ENCODE measurements at places on chromosomes 1 and 21.

DNA sequence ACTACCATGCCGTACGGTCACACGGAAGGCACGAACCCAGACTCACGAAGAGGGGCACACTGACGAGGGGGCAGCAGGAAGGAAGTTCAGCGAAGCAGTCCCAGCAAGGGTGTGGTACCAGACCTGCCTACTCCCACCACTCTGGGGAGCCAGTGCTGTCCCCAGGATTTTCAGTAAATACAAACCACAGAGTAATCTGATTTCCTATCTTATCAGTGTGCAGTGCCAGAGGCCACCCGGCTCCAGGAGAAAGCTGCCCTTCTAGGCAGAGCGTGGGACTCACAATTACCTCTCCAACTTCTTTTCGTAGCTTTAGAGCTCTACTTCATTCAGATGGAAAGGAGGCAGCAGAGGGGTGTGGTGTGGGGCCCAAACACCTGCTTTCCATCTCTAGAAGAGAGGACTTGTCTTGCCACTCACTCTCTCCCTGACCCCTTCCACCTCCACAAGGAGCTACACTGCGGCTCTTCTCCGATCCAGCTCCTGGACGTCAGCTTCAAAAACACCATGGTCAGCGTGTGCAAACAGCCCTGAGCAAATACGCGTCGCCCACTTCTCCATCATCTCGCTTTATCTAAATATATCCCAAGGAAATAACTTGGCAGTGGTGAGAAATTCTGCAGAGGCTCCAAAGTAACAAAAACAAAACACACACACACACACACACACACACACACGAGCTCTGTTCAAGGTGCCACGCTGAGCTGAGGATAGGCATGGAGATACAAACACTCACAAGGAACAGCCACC is 98.5 kb downstream of the MRPL37 start:
- DNase-seq, result no peak

DNA sequence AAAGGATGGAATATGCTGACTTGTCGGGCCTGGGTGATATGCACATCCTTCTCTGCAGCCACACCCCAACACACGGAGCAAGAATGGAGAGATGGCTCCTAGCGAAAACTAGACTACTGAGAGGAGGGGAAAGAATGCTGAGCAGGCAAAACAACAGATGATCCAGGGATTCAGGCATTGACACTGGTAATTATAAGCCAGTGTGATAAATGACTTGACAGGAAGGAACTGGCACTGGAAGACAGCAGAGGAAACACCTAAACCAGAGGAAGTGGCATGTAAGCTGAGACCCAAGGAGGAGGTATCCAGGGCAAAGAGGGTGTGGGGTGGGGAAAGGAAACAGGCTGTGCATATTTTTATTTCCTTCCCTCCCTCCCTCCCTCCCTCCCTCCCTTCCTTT is 31.7 kb upstream of the KHDRBS1 start:
- no peak for DNase-seq

DNA sequence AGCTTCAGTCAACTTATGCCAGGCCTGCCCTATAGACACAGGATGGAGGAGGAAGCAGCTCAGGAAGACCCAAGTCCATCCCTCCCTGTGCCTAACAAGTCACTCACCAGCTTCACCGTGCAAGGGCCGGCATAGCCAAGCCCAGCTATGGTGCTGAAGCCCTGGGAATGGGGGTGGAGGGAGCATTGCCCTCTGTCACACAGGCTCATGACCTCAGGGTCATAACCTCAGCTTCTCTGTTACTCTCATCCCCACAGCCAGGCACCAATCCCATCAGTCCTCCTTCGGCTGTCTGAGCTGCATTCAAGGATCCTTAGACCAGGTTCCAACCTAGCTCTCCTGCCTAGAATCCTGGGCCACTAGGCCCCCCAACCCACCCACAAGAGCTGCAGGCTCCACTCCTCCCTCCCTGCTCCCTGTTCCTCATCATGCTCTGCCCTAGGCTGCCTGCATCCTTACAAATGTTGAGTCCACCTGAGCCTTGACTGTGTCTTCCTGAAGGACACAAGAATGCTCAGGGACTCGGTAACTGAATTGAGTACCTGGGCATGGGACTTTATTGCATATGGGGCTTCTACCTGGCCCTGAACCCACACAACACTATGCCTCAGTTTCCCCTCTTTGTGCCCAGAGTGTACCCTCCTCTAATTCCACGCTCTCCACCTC is 1.7 kb downstream of the CD244 start:
- no peak for DNase-seq

- DNase-seq, result no peak
Measured at GRCh38 chr1:205739348-205740160, 10.4 kb downstream of the NUCKS1 start.

DNA sequence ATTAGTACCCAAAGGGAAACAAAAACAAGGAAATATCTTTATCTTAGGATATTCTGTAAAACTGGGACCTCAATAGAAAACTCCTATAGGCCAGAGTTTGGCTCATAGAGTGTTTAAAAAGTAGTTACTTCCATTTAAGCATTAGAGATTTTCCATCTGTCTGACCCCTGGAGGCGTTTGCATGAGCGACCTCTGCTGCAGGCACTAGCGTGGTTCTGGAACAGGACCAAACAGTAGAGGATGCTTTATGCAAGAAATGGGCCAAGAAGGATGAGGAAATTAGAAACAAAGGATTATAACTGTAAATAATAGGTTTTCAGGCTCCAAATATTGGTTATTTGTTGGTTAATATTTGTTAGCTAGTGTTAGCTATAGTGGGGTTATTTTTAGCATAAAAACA is 5.7 kb downstream of the ZBTB40 start:
- DNase-seq, result no peak

- DNase-seq, result no peak
Measured at GRCh38 chr1:39395357-39395831, 96.0 kb upstream of the BMP8A start.

DNA sequence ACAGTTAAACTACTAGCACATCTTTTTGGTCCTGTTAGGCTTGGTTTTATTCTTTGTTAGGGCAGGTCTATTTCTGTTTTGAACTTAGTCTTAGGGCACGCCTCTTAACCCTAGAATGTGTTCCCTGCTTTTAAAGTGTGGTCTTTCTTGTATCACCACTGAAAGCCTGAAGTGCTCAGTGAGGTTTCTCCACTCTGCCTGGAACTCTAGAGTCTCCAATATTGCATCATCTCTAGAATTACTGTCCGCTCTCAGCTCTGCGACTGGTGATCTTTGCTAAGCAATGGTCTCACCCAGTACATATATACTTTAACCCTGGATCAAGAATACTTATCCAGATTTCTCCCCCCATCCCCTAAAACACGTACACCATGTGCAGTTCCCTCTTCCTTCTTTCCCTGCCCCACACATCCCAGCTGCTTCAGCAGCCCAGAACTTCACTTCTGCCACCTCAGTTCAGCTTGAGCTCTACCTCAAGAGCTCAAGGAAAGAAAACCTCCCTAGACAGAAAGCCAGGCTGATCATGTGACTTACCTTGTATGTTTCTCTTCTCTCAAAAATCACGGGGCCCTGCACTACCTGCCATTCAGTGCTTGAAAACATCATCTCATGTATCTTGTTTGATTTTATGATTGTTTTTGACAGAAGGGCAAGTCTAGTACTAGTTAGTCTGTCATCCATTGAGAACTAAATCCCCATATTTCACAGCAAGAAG is 59.9 kb downstream of the TENT5C start:
- no peak for DNase-seq

GRCh38 chr1:77388661-77389060 is 106.8 kb downstream of the AK5 start:
- DNase-seq, result no peak

GRCh38 chr1:67630438-67631045 is 54.5 kb upstream of the GADD45A start:
- no peak for DNase-seq

DNA sequence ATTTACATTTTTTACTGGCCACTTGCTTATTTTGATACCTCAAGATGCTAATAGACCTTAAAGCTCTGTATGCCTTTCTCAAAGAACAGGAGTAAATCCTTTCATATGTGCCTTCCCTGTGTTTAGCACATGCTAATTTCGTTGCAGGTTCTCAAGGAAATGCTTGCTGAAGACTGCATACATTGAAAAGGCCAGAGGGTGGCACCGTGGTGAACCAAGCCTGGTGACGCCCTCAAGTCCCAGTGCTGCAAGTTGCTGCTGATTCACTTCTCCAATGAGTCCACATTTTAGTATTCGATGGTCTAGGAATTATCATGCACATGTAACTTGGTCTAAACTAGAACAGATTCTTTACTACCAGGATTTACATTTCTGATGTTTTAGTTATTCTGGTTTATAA is 94.1 kb downstream of the CLDN17 start:
- DNase-seq, result no peak

DNA sequence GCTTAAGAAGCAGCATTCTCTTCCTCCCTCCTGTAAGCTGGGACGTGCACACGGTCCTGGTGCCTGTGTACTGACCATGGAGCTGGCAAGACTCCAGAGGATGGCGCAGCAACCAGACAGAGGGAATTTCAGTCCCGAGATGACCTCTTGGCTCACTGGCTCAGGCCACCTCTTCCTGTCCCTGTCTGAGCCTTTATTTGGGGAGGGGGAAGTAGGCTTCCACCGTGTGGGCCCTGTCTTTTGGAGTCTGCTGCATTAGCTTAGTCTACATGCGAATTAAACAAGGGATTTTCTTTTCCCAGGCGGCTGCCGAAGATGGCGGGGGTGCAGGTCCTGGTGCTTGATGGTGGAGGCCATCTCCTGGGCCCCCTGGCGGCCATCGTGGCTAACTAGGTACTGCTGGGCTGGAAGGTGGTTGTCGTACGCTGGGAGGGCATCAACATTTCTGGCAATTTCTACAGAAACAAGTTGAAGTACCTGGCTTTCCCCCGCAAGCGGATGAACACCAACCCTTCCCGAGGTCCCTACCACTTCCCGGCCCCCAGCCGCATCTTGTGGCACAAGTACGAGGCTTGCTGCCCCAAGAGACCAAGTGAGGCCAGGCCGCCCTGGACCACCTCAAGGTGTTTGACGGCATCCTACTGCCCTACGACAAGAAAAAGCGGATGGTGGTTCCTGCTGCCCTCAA is 10.2 kb downstream of the IL24 start:
- DNase-seq, result no peak

GRCh38 chr21:32334980-32335531 is 36.4 kb downstream of the MRAP start:
- DNase-seq, result no peak

GRCh38 chr1:12168451-12169160 is 1.8 kb downstream of the TNFRSF1B start:
- DNase-seq, result no peak

DNA sequence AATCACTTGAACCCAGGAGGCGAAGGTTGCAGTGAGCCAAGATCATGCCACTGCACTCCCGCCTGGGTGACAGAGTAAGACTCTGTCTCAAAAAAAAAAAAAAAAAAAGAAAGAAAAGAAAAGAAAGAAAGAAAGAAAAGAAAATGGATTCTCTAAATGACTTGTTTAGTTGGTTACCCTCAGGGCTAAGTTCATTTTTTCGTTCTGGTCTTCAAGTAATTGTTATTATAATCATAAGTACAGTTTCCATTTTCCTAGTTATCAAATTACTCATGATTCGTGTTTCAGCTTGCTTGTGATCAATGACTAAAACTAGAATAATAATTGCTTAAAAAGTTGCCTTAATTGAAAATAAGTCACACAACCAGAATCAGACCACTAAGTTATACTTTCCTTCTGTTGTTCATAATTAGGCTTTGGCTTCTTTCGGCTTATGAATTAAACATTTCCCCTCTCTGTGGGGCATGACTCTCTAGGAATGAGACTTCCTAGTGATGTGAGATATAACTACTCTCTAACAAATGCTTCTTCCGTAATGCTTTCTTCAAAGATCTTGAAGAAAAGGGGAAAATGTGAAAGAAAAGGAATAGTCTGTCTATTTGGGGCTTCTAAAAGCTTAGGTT is 9.6 kb upstream of the RLF start:
- no peak for DNase-seq

GRCh38 chr1:30378003-30378596 is 345.3 kb downstream of the MATN1 start:
- DNase-seq, result no peak

DNA sequence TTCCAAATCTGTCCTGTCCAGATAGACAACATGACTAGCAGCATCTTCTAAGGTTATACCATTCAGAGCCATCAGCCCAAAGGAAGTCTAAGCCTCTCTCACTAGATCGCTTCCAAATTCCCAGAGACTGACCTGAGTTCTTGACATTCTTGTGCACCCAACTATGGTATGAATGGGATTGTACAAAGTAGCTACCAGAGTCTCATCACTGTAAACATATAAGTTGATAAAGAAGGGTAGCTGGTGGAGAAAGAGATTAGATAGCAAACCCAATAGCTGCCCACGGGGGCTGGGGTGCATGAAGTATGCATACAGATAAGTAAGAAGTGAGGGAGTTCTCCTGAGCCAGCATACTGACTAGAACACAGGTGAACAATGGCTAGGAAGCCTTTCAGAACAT is 180.0 kb downstream of the PLPP3 start:
- DNase-seq, result no peak

GRCh38 chr1:17544776-17545350 is 5.4 kb downstream of the ARHGEF10L start:
- no peak for DNase-seq

DNA sequence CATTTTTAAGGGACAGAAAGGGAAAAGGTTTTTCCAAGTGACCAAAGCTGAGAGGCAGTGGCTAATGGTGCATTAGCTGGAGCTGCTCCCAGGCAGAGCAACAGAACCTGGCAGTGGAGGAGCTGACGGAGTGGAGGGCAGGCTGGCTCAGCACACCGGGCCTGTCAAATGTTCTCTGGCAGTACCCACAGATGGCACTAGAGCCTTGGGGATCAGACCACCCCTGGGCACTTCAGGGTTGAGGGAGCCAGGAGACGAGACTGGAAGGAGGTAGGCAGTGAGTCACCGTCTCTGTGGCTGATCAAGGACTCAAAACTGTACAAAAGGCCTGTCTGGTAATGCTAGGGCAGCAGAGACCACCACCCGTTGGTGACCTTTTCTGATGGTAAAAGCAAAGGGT is 121.7 kb upstream of the KIAA0040 start:
- DNase-seq, result no peak

DNA sequence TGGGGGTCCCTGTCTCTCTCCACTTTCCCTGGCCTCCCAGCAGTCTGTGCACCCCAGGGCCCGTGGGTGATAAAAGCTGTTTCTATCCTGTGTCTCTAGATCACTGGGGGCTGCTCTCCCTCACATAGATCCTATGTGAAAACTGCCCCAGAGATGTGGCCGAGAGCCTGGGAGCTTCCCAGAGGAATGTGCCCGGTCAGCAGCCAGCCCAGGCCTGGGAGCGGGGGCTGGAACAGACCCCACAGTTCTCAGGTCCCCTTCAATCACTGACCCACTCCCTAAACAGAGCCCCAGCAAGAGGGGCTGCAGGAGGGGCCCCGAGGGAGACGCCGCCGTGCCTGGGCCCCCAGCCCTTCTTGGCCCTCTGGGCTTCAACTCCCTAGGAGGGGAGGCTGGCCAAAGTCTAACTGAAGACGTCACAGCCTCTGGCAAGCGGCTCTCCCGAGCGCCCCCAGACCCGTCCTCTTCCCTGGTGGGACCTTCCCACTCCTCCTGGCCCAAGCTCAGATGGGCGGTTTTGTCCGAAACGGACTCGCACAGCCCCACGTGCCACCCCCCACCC is 403 bp downstream of the MXRA8 start:
- DNase-seq, result no peak
